Neural crest cell (in vitro differentiated cells): ENCODE measurements at places on chromosomes 2 and 18.
A peak's percentile ranks its signal among the peaks of the same experiment; 100 is the strongest.

DNA sequence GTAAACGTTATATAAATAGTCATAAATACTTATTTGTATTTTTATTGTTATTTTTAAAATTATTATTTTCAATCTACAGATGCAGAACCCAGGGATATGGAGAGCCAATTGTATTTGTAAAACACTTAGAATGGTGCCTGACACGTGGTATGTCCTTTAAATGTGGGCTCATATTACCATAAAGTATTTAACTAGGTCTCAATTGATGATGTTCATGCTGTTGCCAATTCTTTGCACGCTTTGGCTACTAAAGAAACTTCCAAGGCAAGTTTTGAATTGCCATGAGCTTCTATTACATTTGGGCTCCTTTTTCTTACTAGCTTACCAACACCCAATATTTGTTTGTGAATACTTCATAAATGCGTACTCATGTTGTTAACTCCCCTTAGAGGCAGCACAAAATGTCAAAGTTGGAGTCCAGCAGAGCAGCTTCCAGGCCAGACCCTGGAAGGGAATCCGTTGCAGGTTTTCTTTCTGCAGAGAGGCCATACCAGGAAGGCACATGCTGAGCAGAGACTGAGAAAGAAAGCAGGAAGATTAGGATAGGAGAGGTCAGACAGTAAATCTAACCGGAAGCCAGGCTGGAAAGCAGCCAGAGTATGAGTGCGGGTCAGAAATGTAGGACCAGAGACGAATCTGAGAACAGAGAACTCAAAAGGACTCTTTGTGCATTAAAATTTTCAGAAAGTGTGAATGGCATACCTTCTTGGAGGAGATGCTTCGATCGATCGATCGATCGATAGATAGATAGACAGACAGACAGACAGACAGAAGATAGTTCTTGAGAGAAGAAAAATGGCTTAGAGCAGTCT, 4.2 kb upstream of the NOSTRIN start:
- no peak for DNase-seq

DNA sequence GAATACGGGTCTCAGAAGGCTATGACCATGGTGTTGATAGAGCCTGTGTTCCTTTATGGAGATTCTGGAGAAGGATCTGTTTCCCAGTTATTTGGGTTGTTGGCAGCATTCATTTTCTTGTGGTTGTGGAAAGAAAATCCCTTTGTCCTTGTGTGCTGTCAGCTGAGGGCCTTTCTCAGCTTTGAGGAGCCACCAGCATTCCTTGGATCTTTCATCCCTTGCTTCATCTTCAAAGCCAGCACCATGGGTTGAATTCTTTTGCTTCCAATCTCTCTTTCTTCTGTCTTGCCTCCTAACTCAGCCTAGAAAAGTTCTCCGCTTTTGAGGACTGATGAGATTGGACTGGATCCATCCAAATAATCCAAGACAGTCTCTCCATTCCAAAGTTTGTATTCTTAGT, 103.2 kb upstream of the MMADHC start:
- DNase-seq = no peak

GRCh38 chr2:162075689-162076132, 1.7 kb upstream of the DPP4 start:
- DNase-seq = no peak

GRCh38 chr2:116706396-116706795, 1108.1 kb upstream of the DDX18 start:
- no peak for DNase-seq

DNA sequence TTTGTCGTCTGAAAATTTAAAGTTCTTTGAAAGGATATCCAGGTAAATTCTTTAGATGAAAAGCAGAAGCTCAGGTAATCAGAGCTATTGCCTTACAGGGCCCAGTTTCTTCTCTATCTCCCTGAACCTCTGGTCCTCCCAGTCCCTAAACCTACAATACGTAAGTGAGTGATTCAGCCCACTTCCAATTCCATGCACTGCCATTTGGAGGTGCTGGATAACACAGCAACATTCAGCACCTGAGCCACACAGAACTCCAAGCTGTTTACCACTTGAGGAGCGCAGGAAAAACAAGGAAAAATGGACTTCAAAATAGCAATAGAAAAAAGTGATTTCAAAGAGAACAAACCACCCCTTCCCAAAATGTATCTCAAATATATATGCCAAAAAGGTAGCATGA, 105.0 kb upstream of the DNAJC10 start:
- no peak for DNase-seq

GRCh38 chr2:65604246-65604645, 171.8 kb upstream of the SPRED2 start:
- DNase-seq = no peak

- no peak for DNase-seq
Observed at GRCh38 chr18:1779587-1779986, 791.7 kb downstream of the METTL4 start.

GRCh38 chr2:141957827-141958450, 172.9 kb downstream of the LRP1B start:
- no peak for DNase-seq

DNA sequence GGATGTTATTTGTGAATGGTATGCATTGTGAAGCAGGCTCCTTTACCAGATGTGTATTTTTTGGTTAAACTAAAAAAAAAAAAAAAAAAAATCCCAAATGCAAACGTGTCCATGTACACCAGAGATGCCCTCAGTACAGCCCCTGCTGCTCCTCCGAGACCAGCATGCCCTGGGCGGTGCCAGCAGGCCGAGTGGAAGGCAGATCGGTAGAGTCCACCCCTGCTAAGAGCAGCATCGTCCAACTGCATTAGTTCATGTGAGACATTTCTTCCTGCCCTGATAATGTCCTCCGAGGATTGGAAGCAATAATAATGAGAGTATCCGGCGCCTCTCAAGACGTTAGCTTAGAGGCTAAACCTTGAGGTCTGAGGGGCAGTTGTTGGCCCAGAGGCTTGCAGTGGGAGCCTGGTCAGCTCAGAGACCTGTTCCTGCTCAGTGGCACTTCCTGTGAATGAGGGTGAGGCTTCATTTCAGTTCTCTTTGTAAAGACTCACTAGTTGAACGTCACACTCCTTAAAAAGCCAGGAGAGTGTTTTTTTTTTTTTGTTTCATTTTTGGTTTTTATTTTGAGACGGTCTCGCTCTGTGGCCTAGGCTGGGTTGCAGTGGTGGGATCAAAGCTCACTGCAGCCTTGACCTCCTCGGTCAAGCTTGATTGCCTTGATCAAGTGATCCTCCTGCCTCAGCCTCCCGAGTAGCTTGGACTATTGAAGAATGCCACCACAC, 5.6 kb downstream of the SLC66A3 start:
- DNase-seq = no peak

DNA sequence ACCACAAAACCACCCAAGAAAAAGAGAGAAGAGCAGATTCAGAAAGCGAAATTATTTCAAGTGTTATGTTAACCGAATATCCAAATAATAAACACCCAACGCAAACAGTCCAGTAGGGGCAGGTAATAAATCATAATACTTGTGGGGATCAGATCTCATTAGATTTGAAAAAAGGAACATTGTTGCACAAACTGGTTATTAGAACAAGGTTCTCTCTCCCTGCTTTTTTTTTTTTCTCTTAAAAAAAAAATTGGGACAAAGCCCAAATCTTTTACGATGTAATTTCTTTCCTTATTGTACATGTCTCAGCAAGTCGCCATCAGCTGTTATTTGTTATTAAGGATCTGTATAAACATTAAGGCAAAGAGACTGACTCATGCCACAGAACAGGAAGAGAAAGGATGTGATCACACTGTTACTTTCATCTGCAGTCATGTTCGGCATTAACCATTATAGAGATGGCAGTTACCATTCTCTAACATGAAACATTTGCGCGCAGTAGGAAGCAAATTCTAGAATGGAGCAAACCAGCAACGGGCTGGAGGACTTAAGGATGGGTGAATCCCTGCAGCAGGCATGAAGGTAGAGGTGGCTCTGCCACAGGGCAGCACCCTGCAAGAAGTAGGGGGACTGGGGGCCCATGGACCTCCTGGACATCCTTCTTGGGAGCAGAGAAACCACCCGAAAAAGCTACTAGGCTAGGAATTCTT, 42.0 kb downstream of the EPHA4 start:
- no peak for DNase-seq

DNA sequence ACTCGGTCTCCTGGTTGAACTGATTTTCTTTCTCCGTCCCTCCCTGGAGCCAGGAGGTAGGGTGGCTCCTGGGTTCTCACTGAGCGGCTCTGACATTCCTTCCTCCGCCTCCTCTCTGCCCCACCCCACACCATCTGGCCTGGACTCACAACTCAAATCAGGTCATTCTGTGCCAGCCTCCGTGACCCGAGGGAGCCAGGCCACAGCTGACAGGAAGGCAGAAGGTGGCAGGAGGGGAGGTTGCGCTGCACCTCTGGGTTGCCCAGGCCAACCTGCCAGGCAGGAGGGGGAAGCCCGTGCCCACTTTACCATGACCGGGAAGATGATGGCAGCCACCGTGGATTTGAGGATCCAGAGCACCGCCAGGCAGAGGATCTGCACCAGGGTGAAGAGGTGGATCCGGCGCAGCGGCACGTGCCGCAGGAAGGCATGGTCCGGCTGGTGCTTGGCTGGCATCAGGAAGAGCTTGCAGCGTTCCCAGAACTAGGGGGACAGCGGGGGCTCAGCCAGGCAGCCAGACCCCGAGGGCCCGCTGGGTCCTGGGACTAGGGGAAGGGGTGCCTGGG, 28.3 kb downstream of the MTHFD2 start:
- no peak for DNase-seq

- no peak for DNase-seq
Observed at GRCh38 chr2:194205568-194206227, 1451.3 kb upstream of the SLC39A10 start.

GRCh38 chr18:13726972-13727331, 479 bp downstream of the RNMT start:
- peak; percentile 23 for DNase-seq

DNA sequence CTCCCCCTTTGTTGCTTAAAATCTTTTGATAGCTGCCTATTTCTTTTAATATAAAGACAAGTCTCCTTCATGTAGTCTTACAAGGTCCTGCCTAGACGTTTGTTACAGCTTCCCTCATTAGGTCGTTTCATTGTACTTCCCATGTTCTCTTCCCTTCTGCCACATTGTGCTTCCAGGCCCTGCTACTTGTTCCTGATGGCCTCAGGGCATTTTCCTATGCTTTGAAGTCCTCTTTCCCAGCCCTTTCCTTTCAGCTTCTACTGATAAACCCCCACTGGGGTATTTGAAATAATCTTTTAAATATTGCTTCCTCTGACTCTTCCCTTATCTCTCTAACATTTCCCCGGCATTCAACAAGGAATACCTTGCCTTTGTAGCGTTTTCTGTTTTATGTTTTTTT, 67.4 kb downstream of the UBE2E3 start:
- no peak for DNase-seq

DNA sequence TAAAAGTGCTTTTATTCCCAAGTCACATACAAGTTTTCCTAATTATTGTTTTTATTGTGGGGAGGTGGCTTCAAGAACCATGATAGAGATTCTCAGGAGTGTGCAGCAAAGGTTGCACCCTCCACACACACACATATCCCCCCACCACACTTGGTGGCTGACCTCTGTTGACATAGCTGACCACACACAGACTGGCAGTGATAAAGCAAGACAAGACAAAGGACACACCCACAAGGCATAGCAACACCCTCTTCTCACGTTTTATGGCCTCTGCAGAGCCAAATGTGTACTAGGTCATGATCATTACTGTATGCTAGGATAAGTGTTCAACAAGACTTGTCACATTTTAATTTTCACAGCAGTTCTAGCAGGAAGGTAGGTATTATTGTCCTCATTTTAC, 143.0 kb upstream of the EPC2 start:
- no peak for DNase-seq

- DNase-seq = no peak
Observed at GRCh38 chr2:162022290-162022945, 51.6 kb downstream of the DPP4 start.
